ENCODE measurements at places on chromosomes 11 and 22.

- DNase-seq = no peak
These were observed 112.4 kb downstream of the LDLRAD3 start for GRCh38 chr11:36056160-36056751.

DNA sequence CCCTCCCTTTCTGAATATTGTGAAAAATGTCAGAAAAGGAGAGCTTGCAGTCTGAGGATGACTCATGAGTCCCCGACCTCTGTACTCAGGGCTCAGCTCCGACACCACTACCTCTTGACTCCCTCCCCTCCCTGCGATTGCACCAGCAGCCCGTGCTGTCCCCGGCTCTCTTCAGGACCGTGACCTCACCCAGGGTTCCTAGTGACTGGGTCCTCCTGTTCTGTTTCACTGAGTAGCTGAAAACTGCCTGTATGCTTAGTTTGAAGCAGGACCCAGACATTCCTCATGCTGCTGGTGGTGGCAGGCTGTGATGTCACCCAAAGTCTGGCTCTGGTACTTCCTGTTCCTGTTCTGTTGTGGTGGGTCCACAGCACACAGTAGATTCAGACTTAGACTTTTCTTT is 11.7 kb downstream of the PHRF1 start:
- DNase-seq = peak; percentile 52

DNA sequence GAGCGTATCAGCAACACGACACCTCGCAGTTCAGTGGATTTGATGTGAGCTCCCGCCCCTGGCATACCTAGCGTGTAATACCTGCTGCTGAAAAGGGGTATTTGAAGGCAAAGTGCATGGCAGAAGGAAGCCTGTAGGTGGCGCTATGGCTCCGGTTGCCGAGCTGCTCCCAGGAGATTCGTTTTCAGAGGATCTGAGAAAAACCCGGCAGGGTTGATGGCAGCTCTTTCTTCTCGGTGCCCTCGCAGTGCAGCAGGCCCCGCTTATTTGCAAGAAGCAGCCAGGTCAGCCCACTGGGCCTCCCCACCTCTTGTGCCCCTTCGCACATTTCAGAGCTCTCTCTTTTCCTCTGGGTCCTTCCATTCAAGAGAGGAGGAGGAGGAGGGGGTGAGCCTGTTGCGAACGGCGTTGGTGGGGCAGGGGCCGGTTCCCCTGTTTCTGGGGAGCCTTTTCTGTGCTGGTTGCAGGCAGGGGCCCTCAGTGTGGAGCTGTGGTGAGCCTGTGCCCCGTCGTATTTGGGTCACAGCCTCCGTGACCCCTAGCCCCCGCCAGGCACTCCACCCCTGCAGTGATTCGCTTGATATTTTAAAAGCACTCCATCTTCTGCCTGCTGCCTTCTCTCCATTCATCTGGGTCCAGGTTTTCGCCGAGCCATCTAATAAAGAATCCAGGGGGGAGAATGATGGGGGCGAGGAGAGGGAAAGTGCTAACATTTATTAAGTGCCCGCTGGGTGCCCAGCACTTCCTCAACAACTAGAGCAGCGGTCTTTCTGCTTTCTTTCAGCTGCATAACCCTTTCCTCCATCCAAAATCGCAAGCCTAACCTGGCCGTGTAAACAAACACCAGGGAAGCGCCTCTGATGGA is 85.3 kb upstream of the SYT13 start:
- DNase-seq = peak; percentile 16

GRCh38 chr22:20591295-20591645 is 83.9 kb downstream of the MED15 start:
- no peak for DNase-seq

DNA sequence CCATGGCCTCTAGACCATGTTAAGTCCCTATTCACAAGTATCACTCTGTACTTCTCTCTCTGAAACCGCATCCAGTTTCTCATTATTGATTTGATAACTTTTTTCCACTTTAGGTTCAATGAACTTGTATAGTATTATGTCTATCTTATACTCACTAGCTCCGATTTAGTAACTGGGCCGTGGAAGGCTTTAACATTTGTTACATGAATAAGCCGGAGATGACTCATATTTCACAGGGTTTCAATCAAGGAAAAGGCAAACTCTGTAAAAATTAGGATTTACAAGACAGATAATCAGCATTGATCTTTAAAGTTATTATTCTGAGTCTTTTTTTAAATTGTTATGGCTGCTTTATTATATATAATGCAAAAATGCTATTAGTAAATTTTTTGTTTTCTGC is 662.2 kb upstream of the CNTN5 start:
- no peak for DNase-seq

DNA sequence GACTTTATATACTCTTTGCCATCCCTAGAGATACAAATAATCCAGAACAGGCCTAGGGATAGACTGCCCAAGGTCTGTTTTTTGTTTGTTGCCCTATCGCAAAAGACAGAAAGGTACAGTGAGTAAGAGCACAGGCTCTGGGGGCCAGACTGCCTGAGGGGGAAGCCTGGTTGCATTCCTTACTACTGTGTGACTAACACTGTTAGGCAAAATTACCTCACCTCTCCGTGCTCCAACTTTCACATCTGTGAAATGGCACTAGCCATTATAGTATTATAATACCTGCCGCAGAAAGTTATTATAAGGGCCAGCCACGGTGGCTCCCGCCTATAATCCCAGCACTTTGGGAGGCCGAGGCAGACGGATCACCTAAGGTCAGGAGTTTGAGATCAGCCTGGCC is 14.5 kb downstream of the SLC35F2 start:
- no peak for DNase-seq

- DNase-seq = no peak
These were observed 730.5 kb upstream of the CCDC179 start for GRCh38 chr11:23590596-23591308.

Data from activated CD8-positive, alpha-beta memory T cell treated with anti-CD3 and anti-CD28 coated beads for 4 hours (primary cell).